ENCODE measurements at places on chromosomes 7 and 10.

DNA sequence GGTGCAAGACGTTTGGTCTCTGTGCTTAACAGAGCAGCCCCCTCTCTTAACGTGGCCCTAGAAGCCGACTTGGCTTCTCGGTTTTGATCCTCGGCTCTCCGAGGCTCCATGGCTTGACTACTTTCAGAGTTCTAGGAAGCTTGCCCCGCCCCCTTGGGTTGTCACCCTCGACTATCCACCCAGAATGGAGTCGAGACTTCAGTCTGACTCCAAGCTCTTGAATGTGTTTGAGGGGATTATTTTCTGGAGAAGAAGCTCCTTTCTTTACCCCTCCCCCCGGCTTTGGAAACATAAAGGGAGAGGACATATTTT, 448 bp downstream of the SEC24C start:
- no peak for DNase-seq

DNA sequence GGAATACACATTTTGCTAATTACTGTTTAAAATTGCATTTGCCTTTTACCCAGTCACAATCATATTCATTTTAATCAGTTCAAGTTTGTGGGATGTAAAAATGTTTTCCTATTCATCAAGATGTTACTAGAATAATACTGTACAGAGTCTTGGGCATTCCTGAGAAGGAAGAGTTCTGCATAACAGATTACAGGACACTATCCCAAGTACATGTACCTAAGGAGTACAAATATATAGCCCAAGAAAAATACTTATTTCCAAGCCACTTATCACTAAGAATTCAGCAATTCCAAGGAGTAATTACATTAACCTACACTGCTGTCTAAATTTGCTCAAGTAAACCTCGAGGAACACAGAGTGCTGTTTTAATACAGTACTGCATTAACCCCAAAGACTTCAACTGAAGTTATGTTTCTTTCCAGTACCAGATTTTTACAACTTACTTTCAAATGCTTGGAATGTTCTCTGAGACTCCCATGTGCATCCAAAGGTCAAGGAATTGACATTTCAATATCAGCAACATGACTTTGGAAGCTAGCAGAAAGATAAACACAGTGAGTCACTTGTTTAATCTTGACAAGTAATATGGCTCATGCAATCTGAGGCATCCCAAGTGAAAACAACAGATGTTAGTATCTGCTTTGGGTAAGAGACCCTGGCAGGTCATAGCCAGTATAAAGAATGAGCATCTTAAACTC, 125.4 kb upstream of the BET1 start:
- DNase-seq, result no peak

GRCh38 chr7:28999895-29000716, 42.0 kb upstream of the TRIL start:
- no peak for DNase-seq

DNA sequence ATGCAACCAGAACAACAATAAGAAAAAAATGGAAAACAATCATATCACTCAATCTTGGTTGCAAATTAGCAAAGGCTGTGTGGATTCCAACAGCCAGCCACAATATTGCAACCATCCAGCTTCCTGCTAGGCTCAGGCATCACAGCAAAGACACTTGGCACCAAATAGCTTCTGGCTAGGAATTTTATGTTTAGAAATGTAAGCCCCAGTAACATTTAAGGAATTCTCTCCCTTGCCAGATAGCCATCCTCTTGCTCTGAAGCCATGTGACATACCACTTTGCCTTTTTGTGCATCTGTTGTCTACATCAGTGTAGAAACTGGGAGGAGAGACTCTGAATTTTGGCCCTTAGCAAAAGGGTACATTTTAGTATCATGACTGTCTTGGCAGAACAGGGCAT, 22.2 kb downstream of the MKX start:
- no peak for DNase-seq

DNA sequence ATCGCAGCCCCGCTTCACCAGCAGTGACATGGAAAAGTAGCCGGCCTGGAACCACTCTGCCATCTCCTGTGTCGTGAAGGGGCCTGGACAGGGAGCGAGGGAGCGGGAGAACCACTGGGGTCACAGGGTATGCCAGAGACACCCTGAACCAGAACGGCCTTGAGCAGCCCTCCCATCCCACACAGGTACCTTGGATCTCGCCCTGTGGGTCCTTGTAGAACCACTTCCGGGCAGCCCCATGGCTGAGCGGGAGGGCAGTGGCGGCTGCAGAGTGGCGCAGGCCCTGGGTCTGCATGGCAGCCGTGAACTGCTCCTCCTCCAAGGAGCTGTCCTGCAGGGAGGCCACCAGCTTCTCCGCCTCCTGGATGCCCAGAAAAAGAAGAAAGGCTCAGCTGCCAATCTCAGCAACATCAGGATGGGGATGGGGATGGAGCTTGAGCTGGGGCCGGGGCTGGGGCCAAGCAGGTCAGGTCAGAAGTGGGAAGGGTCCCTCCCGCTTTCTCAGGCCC, 9.5 kb downstream of the GIGYF1 start:
- no peak for DNase-seq

DNA sequence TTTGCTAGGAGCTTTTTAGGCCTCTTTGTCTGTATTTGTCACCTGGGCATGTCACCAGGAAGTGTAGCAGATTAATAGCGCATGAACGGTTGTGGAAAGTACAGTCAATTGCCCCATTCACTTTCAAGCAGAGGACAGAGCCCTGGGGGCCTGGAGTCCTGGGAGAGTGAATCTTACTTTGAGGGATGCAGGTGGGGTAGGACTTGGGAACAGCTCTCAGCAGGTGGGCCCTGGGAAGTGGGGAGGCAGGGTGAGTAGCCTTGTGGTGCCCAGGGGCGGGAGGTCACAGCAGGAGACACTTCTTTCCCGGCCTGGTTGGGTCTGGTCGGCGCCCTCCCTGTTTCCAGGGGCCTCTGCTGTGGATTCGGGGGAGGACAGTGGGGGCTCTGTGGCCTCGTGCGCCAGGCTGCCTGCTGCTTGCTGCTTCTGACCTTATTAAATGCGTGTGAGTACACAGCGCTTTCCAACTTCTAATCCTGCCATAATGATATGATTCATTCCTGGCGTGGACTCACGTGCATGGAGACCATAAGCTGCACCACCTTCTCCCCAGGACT, 51.6 kb upstream of the AQP1 start:
- DNase-seq, result no peak

DNA sequence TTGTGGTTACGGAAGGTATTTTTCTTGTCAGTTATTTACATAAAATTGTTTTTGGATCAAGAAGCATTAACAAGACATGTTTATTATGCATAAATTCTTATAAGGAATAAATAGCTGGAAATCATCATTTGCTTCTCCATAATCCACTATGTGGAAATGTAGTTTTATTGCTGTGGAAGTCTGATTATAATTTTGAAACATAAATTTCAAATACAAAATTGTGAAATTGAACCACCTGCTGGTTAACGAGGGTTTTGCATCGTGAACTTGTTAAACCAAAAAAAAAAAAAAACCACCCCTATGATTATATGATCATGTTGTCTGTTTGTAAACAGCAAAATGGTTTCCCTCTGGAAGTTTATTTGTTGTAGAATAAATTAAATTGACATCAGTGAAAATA, 25.9 kb downstream of the ABRAXAS2 start:
- no peak for DNase-seq

DNA sequence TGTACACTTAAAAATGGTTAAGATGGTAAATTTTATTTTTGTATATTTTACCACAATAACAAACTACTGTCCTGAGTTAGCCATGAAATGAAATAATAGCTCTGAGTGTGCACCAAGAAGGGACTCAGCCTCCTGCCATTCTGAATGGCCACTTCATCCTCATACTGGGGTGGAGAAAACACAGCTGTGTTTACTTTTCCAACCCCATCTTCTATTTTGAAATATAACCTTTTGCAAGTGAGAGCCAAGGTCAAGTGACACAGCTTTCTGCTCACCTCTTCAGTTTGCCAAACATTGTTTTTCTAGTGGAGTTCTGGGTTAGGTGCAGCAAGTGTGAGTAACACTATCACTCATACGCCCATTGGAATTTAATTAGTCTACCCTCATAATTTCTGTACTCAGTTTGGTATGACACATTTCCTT, 107.4 kb upstream of the GLCCI1 start:
- DNase-seq, result peak; percentile 39

DNA sequence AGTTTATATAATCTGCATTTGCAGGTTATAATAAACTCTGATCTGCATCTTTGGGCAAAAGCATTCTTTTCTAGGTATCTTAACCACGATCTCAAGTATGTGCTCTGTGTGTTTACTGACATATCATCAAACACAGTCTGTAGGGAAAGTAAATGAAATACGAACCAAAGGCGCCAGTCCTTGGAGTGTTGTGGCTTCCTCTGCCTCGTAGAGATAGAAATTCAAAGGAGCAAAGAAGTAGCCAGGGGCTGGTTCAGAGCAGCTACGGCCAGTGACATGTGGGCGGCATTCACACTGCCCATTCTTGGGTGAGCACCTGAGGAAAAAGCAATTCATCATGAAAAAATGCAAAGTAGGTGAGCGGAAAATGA, 38.7 kb downstream of the LAMB4 start:
- no peak for DNase-seq

GRCh38 chr7:99928188-99928587, 1.2 kb downstream of the GJC3 start:
- DNase-seq, result no peak

DNA sequence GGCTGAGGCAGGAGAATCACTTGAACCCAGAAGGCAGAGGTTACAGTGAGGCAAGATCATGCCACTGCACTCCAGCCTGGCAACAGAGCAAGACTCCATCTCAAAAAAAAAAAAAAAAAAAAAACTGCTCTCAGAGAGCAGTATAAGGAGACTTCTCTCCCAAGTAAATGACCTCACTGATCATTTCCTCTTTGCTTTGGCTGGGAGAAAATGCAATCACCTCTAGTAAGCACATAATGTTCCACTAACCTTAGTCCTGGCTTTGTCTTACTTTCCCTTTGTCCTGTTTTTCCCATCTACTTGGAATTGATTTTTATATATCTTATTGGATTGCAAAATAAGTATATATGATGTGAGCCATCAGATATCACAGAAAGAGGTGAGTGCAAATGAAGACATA, 2.5 kb downstream of the SLC25A13 start:
- no peak for DNase-seq

DNA sequence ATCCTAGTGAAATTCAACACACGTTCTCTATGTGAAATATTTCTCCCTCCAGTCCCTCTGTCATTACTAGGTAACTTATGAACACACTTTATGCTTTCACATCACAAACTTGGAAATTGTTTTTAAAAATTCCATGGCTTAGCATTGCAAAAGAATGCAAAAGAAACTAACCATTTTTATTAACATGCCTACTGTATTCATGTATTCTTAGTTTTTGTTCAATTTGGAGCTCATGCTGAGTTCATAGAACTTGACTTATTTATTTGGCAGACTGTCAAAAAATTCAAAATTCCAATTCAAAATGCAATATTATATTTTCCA, 155.0 kb upstream of the SEMA3C start:
- no peak for DNase-seq

DNA sequence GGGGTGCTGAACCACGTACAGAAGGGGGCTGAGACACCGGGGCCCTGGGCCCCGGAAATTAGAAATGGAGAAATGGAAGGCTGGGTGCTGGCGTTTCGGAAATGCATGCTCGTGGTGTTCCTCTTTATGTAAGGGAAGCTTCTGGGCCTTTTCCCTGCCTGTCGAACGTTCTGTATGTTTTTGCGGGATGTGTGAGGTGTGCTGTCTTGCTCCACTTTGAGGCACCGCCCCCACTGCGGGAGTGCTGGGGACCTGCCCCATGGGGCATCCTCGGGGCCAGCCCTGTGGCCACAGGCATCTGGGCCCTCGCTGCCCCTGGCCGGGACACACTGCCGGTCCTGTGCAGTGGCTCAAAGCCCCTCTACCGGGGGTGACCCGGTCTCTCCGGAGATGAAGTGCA, 1.7 kb upstream of the VENTX start:
- no peak for DNase-seq

- no peak for DNase-seq
Observed at GRCh38 chr10:116198676-116199035, 74.3 kb downstream of the GFRA1 start.

DNA sequence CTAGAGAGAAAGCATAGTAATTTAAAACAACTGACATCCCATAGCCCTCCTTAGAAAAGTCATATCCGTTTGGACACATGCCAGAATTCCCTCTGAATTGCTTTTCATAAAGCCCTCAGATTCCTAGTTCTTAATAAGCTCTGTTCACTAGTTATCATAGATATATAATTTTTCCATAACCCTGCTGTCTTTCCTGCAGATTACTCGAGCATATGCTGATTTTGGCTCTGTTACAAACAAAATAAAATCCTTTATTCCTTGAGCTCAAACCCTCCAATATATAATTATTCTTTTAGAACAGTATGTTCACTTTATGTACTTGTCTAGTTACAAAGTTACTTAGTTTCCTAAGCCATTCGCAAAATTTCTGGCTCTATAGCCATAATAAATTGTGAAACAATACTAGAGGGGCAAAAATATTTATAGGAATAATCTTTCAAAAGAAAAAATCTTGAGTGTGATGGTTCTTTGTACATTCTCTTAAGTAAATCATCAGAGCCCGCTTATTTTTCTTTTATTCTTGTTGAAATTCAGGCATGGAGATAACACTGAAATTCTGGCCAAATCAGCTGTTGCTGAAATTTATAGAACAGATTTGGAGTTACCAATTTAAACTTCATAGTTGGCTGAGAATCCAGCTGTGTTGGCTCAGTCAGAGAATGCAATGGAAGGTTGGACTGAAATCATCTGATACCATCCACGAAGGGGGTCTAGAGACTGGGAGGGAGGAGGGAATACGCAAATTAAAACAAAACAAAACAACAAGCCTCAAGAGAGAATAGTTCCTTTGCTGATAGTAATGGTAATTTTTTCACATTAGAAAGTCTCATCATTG, 146.1 kb upstream of the TMEM196 start:
- no peak for DNase-seq

DNA sequence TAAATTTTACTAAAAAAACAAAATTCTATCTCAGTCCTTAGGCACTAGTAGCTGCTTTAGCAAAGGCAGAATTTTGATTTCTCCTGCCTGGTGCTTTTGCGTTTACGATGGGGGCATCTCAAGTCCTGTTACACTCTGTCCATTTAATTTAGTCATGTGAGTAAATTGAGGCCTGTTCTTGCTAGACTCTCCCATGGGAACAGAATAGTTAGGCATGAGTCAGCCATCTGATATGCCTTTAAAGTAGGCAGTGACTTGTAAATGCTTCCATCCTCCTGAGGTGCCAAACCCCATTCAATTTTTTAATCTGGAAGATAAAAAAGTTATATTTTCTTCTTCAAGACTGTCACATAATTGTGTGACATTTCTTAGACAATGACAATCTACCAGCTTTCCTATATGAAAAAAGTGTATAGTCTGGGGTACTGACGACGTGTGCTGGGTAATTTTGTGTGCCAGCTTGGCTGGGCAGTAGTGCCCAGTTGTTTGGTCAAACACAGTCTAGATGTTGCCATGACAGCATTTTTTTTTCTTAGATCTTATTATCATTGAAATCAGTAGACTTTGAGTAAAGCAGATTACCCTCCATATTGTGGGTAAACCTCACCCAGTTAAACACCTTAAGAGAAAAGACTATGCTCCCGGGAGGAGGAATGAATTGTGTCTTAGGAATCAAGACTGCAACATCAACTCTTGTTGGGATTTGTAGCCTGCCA, 603.4 kb downstream of the SORCS1 start:
- DNase-seq, result no peak

- no peak for DNase-seq
Observed at GRCh38 chr7:128160296-128160695, 80.8 kb upstream of the LEP start.

- DNase-seq, result no peak
Observed at GRCh38 chr10:103843045-103843444, 12.3 kb downstream of the SH3PXD2A start.

- DNase-seq, result no peak
Observed at GRCh38 chr7:1460821-1461645, 1.8 kb upstream of the MICALL2 start.
